Activated T-helper 2 cell treated with anti-CD3 and anti-CD28 coated beads, Interferon-gamma antibody, Interleukin-2, Interleukin-4, amounts not matched to agents 10 μg/mL and 5 μg/mL and 100 μg/mL, durations not matched to agents 14 hours and 24 hours and 36 hours (primary cell): ENCODE measurements at places on chromosomes 11 and 22. TPM values are rescaled to one million over a fixed set of nuclear protein-coding genes. Genes with fewer than 3 reads are reported as not detected.

DNA sequence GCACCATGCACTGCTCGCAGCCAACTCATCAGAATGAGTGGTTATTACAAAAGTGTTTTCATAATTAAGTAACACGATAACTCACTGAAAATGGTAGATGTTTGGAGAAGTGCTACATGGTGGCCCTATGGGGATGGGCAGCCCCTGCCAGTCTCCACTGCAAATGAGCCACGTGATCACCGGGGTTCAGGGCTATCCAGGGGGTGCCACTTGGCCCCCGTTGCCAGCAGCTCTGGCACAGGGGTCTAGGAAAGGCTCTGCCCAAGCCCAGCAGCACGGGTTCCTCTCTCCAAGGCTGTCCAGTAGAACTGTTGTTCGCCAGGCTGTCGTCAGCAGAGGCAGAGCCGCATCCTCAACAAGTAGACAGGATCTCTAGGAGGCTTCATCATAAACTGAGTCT, 382.1 kb upstream of the B3GAT1 start:
- H3K4me1 ChIP-seq: no peaks in the 10 kb centered on the region
- H3K27ac ChIP-seq: no peak overlapping the region
- no peak for DNase-seq
- H3K27me3 ChIP-seq: no peaks in the 10 kb centered on the region
- no peaks in the 10 kb centered on the region for H3K36me3 ChIP-seq

DNA sequence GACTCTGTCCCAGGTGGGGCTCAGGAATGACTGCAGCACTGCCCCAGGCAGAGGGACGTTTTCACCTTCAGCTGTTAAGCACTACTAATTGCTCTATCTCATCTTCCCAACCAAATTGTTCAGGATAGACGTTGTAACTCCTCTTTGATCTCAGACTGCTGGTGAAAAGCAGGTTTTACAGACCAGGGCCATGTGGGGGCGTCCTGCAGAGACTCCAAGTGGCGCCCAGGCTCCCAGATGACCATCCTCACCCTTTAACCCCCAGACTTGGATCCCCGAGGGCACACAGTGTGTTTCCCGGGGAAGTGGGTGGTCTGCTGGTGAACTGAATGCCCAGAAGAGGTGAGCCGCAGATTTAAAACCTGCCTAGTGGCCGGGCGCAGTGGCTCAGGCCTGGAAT, 23.9 kb downstream of the FADD start:
- H3K4me3 ChIP-seq: no peak overlapping the region
- peaks cover 26% of the 10 kb centered on the region for H3K27me3 ChIP-seq
- no peaks in the 10 kb centered on the region for H3K4me1 ChIP-seq
- H3K27ac ChIP-seq: no peak overlapping the region
- no peak for DNase-seq

BATF2 gene
- total RNA-seq: 0.09 and 0.16 TPM in 2 replicates

DNA sequence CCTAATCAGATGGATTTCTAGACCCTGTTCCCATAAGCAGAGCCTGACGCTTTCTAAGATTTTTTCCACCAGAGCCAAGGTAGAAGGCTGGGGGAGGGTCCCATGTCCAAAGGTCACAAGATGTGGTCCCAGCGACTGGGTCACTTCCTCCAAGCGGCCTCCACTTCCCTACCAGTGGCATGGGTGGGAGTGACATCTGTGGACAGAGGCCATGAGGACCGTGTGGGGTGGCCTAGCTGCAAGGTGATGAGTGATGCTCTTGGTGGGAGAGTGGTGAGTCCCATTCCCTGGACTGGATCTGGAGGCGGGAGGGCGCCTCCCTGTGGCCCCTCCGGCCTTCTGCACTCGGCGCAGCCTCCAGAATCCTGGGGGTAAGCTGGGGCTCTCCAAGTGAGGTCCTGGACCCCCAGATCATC, 32.4 kb upstream of the PRR5 start:
- H3K27me3 ChIP-seq: peaks cover 1% of the 10 kb centered on the region
- peak overlapping the region; percentile 81 for H3K4me3 ChIP-seq
- no peaks in the 10 kb centered on the region for H3K36me3 ChIP-seq
- H3K27ac ChIP-seq: peak overlapping the region; percentile 78

BET1L gene
- 43.7 and 46.3 TPM in 2 replicates for total RNA-seq

GRCh38 chr22:39534591-39535356, 2.2 kb upstream of the RPS19BP1 start:
- DNase-seq: peak; percentile 62
- H3K4me3 ChIP-seq: no peak overlapping the region
- H3K36me3 ChIP-seq: peaks cover 28% of the 10 kb centered on the region
- no peaks in the 10 kb centered on the region for H3K27me3 ChIP-seq
- H3K4me1 ChIP-seq: peaks cover 30% of the 10 kb centered on the region
- no peak overlapping the region for H3K27ac ChIP-seq
